ENCODE measurements at places on chromosomes 11 and 22. TPM values are rescaled to one million over a fixed set of nuclear protein-coding genes. Genes with fewer than 3 reads are reported as not detected.
A peak's percentile ranks its signal among the peaks of the same experiment; 100 is the strongest.

GRCh38 chr11:22711880-22712279 is 45.5 kb downstream of the GAS2 start:
- DNase-seq: no peak
- H3K4me3 ChIP-seq: no peak overlapping the region
- H3K4me1 ChIP-seq: no peaks in the 10 kb centered on the region
- no peaks in the 10 kb centered on the region for H3K36me3 ChIP-seq
- no peaks in the 10 kb centered on the region for H3K27me3 ChIP-seq
- H3K27ac ChIP-seq: no peak overlapping the region

DNA sequence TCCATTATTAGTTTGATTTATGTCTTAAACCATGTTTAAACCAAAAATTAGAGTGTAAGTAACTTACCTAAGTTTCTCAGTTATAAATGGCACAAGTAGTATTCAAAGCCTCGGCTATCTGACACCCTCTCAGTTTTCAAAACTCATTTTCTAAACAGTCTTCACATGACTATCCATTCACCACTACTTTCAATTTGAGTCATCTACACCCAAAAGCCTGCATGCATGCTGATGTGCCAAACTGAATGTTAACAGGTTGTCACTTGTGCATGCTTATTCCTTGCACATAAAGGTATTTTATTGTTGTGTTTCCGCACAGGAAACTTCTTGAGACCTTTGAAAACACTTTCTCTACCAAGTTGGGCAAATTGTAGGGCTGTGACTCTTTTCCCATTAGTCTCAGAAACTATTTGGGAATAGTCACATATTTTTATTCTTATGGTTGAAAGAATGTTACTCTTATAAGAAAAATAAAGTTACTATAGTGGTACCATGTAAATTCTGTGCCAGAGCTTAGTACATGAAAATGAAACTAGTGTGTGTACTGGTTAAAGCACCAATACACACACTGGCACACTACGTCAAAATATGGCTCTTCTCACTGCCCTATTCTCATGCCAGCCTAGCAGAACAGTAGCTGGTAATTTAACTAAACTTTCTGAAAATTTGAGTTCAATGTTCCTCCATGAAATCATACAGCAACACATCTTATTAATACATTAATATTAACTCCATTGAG is 2.2 kb upstream of the OR51E2 start:
- peaks cover 2% of the 10 kb centered on the region for H3K4me1 ChIP-seq
- DNase-seq: no peak
- no peak overlapping the region for H3K27ac ChIP-seq
- peaks cover 27% of the 10 kb centered on the region for H3K27me3 ChIP-seq
- no peaks in the 10 kb centered on the region for H3K36me3 ChIP-seq

- no peak for DNase-seq
- H3K27me3 ChIP-seq: no peaks in the 10 kb centered on the region
- H3K4me1 ChIP-seq: peaks cover 14% of the 10 kb centered on the region
- peaks cover 12% of the 10 kb centered on the region for H3K36me3 ChIP-seq
- H3K27ac ChIP-seq: no peak overlapping the region
- no peak overlapping the region for H3K4me3 ChIP-seq
Measured at GRCh38 chr11:65126624-65127274, 4.6 kb downstream of the MRPL49 start.

- no peak overlapping the region for H3K27ac ChIP-seq
- no peak overlapping the region for H3K4me3 ChIP-seq
Measured at GRCh38 chr11:58003036-58003435, 20.6 kb upstream of the OR9Q1 start.

DNA sequence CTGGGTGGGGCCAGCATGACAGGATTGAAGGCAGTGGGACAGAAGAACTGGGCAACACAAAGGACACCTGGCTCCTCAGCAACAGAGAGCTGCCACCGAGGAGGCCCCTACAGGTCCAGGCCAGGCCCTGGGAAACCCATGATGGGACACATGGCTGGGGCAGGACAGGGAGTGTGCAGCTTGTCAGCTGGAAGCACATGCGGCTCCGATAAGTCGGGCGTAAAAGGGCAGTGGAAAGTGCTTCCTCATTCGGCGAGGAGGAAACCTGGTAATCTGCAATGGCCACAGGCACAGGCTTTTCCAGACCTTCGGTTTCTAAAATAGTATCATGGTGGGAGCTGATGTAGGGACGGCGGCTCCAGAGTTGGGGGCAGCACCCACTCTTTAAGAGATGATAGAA is 16.5 kb downstream of the GNAZ start:
- DNase-seq: no peak
- H3K36me3 ChIP-seq: no peaks in the 10 kb centered on the region
- H3K4me3 ChIP-seq: no peak overlapping the region
- no peak overlapping the region for H3K27ac ChIP-seq
- H3K4me1 ChIP-seq: peaks cover 12% of the 10 kb centered on the region

GRCh38 chr22:40196628-40197360 is 19.1 kb downstream of the TNRC6B start:
- H3K36me3 ChIP-seq: peaks cover 4% of the 10 kb centered on the region
- peak overlapping the region; percentile 93 for H3K27ac ChIP-seq
- H3K4me1 ChIP-seq: peaks cover 51% of the 10 kb centered on the region
- no peaks in the 10 kb centered on the region for H3K27me3 ChIP-seq

PATE4 gene
- not detected for total RNA-seq

HPX gene
- 0.86 TPM for total RNA-seq

DBX1 gene
- not detected for total RNA-seq

RAG2 gene
- total RNA-seq: not detected

Data from T-helper 17 cell (primary cell).